ENCODE measurements at places on chromosomes 12 and 14. TPM values are rescaled to one million over a fixed set of nuclear protein-coding genes. Genes with fewer than 3 reads are reported as not detected.
A peak's percentile ranks its signal among the peaks of the same experiment; 100 is the strongest.

GRCh38 chr12:107145397-107145796, 52.0 kb upstream of the CRY1 start:
- no peak for DNase-seq
- no peaks in the 10 kb centered on the region for H3K4me1 ChIP-seq
- no peak overlapping the region for H3K27ac ChIP-seq
- no peaks in the 10 kb centered on the region for H3K36me3 ChIP-seq
- no peaks in the 10 kb centered on the region for H3K27me3 ChIP-seq

- H3K4me3 ChIP-seq, result no peak overlapping the region
- H3K27me3 ChIP-seq, result no peaks in the 10 kb centered on the region
- DNase-seq, result no peak
- H3K36me3 ChIP-seq, result no peaks in the 10 kb centered on the region
- H3K4me1 ChIP-seq, result no peaks in the 10 kb centered on the region
- H3K27ac ChIP-seq, result no peak overlapping the region
Observed at GRCh38 chr14:65421201-65421981, 8.9 kb downstream of the FUT8 start.

GRCh38 chr12:131923260-131923659, 5.8 kb upstream of the PUS1 start:
- no peak for DNase-seq
- H3K36me3 ChIP-seq, result peaks cover 7% of the 10 kb centered on the region

DNA sequence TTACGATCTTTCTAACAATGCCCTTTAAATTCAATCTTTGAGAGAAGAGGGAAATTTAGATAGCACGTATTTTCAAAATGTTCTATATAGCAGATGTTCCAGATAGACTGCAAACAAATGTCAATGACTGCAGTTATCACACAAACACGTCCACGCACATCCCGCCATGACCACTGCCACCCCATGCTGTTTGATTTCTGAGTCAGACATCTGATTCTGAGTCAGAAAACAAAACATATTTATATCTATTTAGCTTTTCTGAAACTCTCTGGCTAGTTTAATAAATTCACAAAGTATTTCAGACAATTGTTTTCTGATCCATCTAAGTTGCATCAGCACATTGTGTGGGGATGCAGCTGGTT, 105.9 kb upstream of the BCAT1 start:
- H3K27me3 ChIP-seq, result no peaks in the 10 kb centered on the region
- H3K36me3 ChIP-seq, result no peaks in the 10 kb centered on the region
- H3K4me1 ChIP-seq, result peaks cover 27% of the 10 kb centered on the region
- peak overlapping the region; percentile 18 for H3K27ac ChIP-seq
- DNase-seq, result no peak

Gene TMEM121
- 1.7 TPM for total RNA-seq
